ENCODE measurements at places on chromosomes 2 and 18.

GRCh38 chr2:205280596-205281236 lies 401.6 kb upstream of the NRP2 start:
- DNase-seq, result no peak

DNA sequence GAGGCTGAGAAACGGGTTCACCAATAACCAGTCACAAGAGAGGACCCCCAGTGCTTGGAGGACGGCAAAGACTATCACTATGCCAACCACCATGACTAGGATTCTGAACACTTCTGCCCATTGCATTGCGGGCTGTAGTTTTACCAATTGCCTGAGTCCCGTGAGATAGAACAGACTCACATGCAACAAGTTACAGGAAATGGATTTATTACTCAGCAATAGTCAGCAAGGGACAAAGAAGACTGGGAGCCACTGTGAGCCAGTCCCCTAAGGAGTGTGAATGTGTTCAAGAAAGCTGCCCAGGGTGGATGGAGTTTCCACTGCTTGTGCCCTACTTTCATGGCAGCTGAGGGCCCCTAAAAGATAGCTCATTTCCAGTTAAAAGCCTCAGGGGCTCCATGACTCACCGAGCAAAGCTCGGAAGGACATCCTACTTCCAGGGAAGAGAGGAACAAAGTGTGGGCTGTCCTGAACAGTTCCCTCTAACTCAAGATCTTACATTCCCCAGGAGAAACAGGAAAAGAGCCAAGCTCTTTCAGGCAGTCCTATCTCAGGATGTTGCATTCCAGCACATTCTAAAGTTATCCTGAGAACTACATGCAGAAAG lies 54.4 kb downstream of the SLC4A3 start:
- no peak for DNase-seq

DNA sequence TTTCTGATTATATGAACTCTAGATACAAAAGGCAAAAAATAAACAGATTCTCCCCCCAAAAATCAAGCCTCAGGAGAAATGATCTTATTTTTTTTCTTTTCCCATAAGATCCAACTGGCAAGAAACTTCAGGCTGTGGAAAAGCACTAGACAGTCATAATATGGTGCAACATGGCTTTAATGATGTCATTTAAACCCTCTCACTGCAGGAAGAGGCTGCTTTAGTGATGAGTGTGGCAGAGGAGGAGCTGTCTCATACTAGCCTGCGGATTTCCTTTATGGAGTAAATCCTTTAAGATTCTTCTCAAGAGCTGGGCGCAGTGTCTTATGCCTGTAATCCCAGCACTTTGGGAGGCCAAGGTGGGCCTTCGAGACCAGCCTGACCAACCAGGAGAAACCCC lies 83.3 kb upstream of the CD28 start:
- no peak for DNase-seq

GRCh38 chr2:11500702-11501303 lies 33.0 kb upstream of the GREB1 start:
- no peak for DNase-seq

DNA sequence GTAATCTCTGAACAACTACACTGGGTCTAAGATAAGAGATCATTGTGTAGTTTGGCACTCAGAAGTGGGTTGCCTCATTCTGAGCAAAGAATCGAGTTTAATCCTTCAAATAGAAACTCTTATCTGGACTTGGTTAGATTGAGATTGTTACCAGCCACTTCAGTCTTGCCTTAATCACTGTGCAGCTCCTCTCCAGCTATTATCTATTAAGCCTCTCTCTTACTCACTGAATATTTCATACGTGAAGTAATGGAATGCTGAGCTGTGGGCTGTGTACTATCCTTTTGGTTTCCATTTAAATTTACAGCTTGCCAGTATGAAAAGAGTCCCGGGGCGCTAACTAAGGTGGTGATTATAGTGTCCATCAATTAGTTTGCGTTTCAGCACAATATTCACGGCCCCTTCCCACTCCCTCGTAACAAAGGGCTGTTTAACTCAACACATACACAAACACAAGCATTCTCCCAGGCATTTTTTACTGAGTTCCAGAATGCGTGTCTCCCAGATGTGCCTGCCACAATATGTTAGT lies 65.7 kb upstream of the NCKAP5 start:
- DNase-seq, result no peak

GRCh38 chr18:50619861-50620275 lies 60.0 kb downstream of the MAPK4 start:
- no peak for DNase-seq

- no peak for DNase-seq
Measured at GRCh38 chr2:85503851-85504777, 34.9 kb upstream of the MAT2A start.

GRCh38 chr2:218430721-218431120 lies 11.8 kb downstream of the VIL1 start:
- no peak for DNase-seq

DNA sequence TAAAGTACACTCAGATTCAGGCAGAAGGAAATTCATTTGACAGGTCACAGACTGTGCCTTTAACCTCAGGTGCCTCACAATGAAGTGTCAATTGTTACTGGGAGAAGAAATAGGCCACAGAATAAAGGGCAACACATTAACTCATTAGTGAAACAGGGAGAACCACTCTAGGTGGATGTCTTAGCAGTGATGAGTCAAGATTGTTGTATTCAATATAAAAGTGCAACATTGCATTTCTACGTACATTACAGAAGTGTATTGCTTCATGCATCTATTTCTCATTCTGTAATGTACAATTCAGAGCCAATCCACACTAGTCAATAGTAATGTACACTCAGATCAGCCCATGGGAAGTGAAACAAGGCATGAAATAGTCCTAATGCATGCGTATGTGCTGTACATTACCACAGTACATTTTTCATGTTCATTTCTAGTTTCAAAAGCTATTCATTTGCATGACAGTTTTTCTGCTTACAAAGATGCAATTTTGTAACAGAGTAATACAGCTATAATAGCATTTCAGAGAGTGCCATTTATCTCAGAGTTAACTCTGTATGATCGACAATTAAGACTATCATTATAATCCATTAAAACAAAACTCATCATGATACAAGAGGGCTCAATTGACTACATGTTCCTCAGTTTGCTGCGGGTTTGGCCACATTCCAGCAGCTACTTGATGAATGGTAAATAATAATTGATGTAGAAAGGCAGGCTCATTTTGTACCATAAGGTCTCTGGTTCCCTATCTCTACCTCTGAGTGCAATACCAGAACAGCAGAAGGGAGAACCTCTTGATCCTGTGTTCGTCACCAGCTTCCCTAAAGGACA lies 12.2 kb upstream of the ARL5A start:
- no peak for DNase-seq

DNA sequence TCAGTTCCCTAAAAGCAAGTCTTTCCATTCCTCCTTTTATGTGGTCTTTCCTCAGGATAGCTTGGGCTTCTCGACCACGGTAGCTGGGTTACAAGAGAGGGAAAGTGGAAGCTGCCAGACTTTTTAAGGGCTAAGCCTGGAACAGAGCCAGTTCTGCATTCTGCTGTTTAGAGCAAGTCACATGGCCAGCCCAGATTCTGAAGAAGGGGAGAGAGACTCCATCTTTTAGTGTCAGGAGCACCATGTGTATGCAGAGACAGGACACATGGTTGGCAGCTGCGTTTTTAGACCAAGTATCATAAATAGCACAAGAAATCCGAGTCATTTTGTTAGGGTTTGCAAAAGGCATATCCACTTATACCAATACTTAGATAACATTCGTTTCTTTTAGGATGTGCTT lies 4.7 kb downstream of the HMSD start:
- no peak for DNase-seq

GRCh38 chr2:213248637-213249036 lies 35.6 kb upstream of the SPAG16 start:
- DNase-seq, result no peak

DNA sequence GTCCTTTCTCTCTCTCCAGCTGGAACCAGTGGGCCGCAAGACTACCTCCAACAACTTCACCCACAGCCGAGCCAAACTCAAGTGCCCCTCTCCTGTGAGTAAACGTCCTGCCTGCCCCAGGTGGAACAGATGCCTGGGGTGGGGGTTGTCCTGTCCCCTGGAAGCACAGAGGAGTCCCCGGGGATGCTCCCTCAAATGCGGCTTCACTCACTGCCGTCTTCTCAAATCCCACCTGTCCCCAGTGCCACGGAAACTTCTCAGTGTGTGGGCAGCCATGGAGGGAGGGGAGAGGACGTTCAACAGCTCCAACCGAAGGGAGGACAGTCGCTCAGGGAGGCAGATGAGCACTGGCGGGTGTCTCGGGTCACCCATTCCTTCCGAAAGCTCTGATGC lies 110.7 kb upstream of the PPP1CB start:
- DNase-seq, result no peak

- no peak for DNase-seq
Measured at GRCh38 chr2:88066543-88066942, 1.1 kb upstream of the SMYD1 start.

DNA sequence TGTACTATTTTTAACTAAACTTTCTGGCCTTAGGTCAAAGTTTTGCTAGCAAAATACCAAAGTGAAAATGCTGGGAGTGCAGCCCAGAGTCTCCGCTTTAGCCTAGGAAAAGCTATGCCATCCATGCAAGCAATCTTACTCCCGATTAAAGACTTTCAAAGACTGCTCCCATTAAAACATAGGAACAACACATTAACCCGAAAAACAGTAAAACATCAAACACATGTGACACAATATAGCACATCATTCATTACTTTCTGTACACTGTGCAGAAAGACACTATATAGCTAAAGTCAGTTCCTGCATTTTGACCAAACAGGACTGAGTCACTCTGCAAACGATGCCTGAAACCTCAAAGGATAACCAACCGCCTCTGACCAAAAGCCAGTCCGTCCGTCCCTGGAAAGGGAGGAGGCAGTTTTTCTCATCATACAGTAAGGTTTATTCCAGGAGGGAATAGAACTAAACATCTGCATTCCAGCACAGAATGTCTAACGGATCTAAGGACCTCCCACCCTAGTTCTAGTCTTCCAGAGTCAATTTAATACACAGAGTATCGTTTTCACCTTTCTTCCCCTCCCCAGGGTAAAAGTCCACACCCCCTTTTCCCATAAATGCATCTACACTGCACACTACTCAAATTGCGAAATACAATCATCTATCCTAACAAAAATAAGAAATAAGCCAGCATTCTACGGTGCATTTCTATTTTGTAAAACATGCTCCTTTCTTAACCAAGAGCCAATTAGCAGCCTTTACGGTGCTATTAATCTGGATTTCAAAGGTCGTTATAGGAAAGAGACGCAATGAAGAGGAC lies 1.7 kb downstream of the ROCK2 start:
- DNase-seq, result no peak

GRCh38 chr2:238938401-238939055 lies 90.6 kb downstream of the TWIST2 start:
- DNase-seq, result no peak

GRCh38 chr2:11073251-11073650 lies 82.0 kb upstream of the SLC66A3 start:
- DNase-seq, result no peak

DNA sequence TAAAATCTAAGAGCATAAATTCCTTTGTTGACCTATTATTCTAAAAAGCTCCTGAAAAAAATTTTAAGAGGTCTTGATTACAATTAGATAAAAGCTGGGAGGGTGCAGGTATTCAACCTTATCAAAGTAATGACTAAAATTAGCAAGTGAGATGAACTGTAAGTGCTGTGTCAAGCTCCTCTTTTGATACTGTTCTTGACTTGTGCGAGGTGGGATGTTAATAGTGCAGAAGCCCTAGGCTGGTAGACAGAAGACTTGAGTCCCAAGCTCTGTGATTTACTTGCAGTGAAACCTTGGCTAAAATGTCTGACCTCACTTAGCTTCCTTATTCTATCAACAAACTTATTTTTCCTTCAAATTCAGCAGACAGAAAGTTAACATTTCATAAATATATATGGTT lies 637.5 kb downstream of the DSC3 start:
- no peak for DNase-seq

DNA sequence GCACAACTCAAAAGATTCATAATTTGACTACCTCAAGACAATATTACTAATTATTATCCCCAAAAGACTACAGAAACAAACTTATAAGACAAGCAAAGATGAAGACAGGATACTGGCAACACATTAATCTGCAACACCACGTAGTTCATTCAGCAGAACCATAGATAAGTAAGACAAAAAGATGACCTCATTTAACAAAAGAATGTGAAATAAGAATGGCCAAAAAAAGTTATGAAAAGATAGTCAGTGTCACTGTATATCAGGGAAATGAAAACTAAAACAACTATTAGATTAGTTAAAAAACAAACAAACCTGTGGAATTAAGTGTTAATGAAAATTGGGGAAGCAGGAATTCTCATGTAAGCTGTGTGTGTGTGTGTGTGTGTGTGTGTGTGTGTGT lies 19.4 kb downstream of the PSMD14 start:
- no peak for DNase-seq

DNA sequence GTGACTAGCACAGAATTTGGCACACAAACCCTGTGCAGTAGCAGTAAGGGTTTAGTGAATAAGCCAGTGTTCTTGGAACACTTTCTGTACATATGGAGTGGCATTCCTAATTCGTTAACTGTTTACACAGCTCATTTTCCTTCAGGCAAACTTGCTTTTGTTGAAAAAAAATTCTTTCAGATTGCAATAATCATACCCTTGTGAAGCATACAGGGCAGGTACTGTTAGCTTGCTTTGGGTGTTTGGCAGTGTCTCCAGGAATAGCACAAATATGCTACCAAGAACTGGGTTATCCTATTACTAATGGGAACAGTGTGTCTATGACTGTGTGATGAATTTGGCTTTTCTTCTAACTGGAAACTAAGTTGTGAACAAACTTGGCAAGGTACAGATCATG lies 33.4 kb downstream of the UGP2 start:
- DNase-seq, result no peak

DNA sequence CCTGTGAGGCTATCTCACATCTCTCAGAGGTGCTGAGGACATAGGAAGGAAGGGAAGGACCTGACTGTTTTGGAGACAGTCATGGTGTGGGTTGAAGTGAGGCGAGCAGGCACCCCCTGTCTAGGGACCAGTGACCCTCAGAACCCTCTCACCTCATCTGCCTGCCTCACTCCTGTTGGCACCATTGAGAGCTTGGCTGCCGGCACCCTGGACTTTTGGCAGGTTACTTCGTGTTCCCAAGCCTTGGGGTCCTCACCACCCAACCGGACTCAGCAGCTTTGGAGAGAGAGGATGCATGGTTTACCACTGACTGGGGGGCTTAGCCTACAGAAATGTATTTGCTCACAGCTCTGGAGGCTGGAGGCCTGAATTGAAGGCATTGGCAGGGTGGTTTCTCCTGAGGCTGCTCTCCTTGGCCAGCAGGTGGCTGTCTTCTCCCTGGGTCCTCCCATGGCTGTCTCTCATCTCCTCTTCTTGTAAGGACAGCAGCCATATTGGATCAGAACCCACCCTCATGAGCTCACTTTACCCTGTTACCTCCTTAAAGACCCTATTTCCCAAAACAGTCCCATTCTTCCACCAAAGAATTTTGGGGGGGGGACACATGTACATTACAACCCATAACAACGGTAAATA lies 142.0 kb downstream of the TSN start:
- no peak for DNase-seq

DNA sequence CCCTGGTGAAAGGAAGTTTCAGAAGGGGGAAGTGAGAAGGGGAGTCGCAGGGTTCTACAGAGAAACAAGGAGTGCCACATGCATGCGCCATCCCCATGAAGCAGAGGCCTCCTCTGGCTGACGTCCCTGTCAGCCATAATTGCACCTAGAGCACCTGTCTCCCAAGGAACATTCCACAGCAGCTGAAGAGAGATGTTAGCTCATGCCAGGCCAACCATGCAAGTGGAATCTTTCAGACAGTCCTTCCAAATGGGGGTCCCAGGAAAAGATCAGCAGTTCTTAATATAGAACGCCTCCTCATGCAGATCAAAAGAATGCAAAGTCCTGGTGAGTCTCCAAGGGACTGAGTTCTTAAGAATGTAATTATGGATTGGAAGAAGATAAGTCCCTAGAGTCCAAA lies 29.6 kb downstream of the MRO start:
- no peak for DNase-seq

GRCh38 chr2:118048401-118048800 lies 34.5 kb upstream of the CCDC93 start:
- DNase-seq, result no peak

Data from stimulated activated CD4-positive, alpha-beta T cell treated with anti-CD3 and anti-CD28 coated beads, Interleukin-1b, Interleukin-23, amount 100 ng/mL, for 1 hour (primary cell).